ENCODE measurements at places on chromosomes 16 and 17. TPM values are rescaled to one million over a fixed set of nuclear protein-coding genes. Genes with fewer than 3 reads are reported as not detected.

SGCA gene
- not detected for total RNA-seq

CD300LB gene
- not detected for total RNA-seq

GRCh38 chr16:64973171-64973570, 148.7 kb downstream of the CDH11 start:
- H3K4me1 ChIP-seq, result no peaks in the 10 kb centered on the region
- DNase-seq, result no peak
- H3K4me3 ChIP-seq, result no peak overlapping the region
- no peaks in the 10 kb centered on the region for H3K27me3 ChIP-seq
- H3K27ac ChIP-seq, result no peak overlapping the region

TBC1D3 gene
- total RNA-seq, result not detected

- no peaks in the 10 kb centered on the region for H3K4me1 ChIP-seq
- no peaks in the 10 kb centered on the region for H3K36me3 ChIP-seq
- DNase-seq, result no peak
- H3K4me3 ChIP-seq, result no peak overlapping the region
- no peak overlapping the region for H3K27ac ChIP-seq
Observed at GRCh38 chr16:78727536-78727935, 628.1 kb downstream of the WWOX start.

- peaks cover 2% of the 10 kb centered on the region for H3K27me3 ChIP-seq
- H3K4me1 ChIP-seq, result no peaks in the 10 kb centered on the region
Observed at GRCh38 chr16:49986351-49987124, 38.5 kb upstream of the CNEP1R1 start.

GNAO1 gene
- total RNA-seq, result 0.85 TPM

ZG16B gene
- not detected for total RNA-seq

GRCh38 chr16:61834082-61834481, 202.2 kb downstream of the CDH8 start:
- DNase-seq, result no peak
- no peaks in the 10 kb centered on the region for H3K36me3 ChIP-seq
- no peaks in the 10 kb centered on the region for H3K4me1 ChIP-seq
- H3K27me3 ChIP-seq, result no peaks in the 10 kb centered on the region
- no peak overlapping the region for H3K27ac ChIP-seq
- no peak overlapping the region for H3K4me3 ChIP-seq

- no peak overlapping the region for H3K4me3 ChIP-seq
- H3K27me3 ChIP-seq, result no peaks in the 10 kb centered on the region
- H3K27ac ChIP-seq, result peak overlapping the region; percentile 48
- no peaks in the 10 kb centered on the region for H3K36me3 ChIP-seq
- peak; percentile 89 for DNase-seq
Observed at GRCh38 chr17:47889734-47890529, 6.1 kb upstream of the SP2 start.

DNA sequence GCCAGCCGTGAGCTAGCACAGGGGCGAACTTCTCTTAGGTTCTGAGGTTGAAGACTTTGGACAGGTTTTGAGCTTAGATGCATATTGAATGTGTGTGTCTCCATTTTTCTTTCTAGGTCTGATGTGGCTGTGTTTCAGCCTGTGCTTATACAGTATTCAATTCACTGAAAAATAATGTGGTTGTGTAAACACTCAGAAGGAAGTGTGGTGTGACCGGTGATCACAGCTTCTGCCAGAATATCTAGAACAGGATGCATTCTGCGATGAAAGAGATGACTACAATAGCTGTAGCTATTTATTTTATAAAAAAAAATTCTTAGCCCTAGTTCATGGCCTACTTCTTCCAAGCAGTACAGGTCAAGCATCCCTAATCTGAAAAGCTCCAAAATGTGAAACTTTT, 64.4 kb downstream of the MAP2K6 start:
- no peak overlapping the region for H3K4me3 ChIP-seq
- H3K27me3 ChIP-seq, result no peaks in the 10 kb centered on the region
- peak overlapping the region; percentile 44 for H3K27ac ChIP-seq

DNA sequence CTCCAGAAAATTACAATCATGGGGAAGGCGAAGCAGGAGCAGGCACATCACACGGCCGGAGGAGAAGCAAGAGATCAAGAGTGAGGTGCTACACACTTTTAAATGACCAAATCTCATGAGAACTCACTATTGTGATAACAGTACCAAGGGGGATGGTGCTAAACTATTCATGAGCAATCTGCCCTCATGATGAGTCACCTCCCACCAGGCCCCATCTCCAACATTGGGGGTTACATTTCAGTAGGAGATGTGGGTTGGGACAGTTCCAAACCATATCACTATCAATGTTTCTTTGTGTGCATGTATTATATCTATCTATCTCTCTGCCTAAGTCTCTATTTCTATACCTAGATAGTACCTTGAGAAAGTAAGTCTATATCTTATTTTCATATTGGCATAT, 724.8 kb downstream of the CDH11 start:
- no peaks in the 10 kb centered on the region for H3K36me3 ChIP-seq
- H3K27me3 ChIP-seq, result no peaks in the 10 kb centered on the region
- no peak overlapping the region for H3K4me3 ChIP-seq
- H3K27ac ChIP-seq, result no peak overlapping the region
- no peak for DNase-seq

RMI2 gene
- 2.4 TPM for total RNA-seq

DNA sequence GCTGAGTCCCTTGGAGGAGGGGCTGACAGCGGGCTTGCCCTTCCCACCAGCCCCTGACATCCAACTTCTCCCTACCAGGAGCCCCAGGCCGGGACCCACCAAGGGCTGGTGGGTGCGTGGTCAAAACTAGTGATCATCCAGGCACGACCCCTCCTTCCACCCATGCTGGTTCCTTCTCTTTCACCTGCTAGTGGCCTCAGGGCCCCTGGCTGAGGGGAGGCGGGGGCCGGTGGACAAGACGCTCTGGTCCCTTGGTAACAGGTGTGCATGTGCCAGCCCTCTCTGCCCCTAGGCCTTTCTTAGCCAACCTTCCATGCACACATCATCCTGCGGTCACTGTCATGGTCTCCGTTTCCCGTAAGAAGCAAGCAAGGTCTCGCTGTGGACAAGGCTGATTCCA, 8.4 kb downstream of the ZNF213 start:
- peaks cover 2% of the 10 kb centered on the region for H3K4me1 ChIP-seq
- H3K27me3 ChIP-seq, result no peaks in the 10 kb centered on the region
- H3K36me3 ChIP-seq, result peaks cover 3% of the 10 kb centered on the region

DNA sequence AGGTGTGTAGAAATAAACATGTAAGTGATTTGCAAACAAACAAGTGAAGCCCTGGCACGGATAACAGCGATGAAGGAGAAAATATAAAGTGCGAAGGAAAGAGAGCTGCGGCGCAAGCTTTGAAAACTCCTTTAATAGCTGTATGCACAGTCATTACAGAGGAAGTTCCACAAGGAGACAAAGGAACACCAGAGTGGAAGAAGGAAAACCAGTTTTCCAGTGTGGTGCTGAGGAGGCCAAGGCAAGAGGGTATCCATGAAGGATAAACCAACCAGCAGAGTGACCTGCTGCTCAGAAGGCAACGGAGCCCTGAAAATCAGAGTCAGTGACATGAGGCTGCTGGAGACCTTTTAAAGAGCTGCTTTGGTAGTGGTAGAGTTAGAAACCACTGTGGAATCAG, 24.4 kb downstream of the METTL16 start:
- H3K36me3 ChIP-seq, result peaks cover 5% of the 10 kb centered on the region
- H3K27me3 ChIP-seq, result no peaks in the 10 kb centered on the region
- no peak overlapping the region for H3K4me3 ChIP-seq
- peaks cover 53% of the 10 kb centered on the region for H3K4me1 ChIP-seq
- H3K27ac ChIP-seq, result no peak overlapping the region

TNFRSF17 gene
- total RNA-seq, result 0.63 TPM

Measured in naive thymus-derived CD8-positive, alpha-beta T cell (primary cell).